B cell (primary cell): ENCODE measurements at places on chromosomes 6 and 20.

- H3K27me3 ChIP-seq = no peaks in the 10 kb centered on the region
- H3K4me1 ChIP-seq = peaks cover 64% of the 10 kb centered on the region
- H3K36me3 ChIP-seq = no peaks in the 10 kb centered on the region
- peak; percentile 29 for DNase-seq
- no peak overlapping the region for H3K4me3 ChIP-seq
These were observed 180.6 kb upstream of the CCN2 start for GRCh38 chr6:132131758-132132157.

DNA sequence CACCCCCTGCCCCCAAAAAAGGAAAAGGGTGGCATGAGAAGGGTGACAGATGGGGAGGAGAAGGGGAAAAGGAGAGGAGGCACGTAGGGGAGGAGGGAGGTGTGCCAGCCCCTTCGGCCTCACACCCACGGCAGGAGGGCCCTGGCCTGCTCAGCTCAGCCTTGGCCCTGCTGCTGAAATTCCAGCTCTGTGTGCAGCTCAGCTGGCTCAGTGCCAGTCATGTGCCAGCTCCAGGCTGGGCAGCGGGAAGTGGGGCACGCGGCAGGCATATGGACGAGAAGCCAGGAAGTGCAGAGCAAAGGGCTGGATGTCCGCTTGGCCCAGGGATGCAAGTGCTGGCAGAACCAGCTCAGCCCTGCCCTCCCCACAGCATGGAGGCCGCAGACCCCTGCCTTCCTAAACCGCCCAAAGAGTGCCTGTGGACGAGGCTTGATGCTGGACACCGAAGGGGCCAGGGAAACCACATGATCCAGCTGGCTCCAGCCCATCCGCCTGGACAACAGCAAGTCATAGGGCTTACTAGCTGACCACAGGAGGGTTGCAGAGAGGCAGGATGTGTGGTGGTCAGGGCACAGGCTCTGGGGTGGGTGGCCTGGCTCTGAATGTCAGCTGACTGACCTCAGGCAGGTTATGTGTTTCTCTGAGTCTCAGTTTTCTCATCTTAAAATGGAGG lies 60.2 kb downstream of the NOL4L start:
- peaks cover 55% of the 10 kb centered on the region for H3K4me1 ChIP-seq
- no peak for DNase-seq
- H3K27me3 ChIP-seq = no peaks in the 10 kb centered on the region
- no peak overlapping the region for H3K4me3 ChIP-seq
- peaks cover 2% of the 10 kb centered on the region for H3K36me3 ChIP-seq

- DNase-seq = no peak
- H3K27ac ChIP-seq = no peak overlapping the region
- no peaks in the 10 kb centered on the region for H3K4me1 ChIP-seq
- H3K4me3 ChIP-seq = no peak overlapping the region
- H3K27me3 ChIP-seq = no peaks in the 10 kb centered on the region
- H3K36me3 ChIP-seq = no peaks in the 10 kb centered on the region
These were observed 255.1 kb upstream of the JAG1 start for GRCh38 chr20:10928841-10929421.

GRCh38 chr6:46795816-46796215 lies 2.6 kb downstream of the MEP1A start:
- H3K27me3 ChIP-seq = no peaks in the 10 kb centered on the region
- no peaks in the 10 kb centered on the region for H3K36me3 ChIP-seq
- no peaks in the 10 kb centered on the region for H3K4me1 ChIP-seq
- no peak overlapping the region for H3K4me3 ChIP-seq

DNA sequence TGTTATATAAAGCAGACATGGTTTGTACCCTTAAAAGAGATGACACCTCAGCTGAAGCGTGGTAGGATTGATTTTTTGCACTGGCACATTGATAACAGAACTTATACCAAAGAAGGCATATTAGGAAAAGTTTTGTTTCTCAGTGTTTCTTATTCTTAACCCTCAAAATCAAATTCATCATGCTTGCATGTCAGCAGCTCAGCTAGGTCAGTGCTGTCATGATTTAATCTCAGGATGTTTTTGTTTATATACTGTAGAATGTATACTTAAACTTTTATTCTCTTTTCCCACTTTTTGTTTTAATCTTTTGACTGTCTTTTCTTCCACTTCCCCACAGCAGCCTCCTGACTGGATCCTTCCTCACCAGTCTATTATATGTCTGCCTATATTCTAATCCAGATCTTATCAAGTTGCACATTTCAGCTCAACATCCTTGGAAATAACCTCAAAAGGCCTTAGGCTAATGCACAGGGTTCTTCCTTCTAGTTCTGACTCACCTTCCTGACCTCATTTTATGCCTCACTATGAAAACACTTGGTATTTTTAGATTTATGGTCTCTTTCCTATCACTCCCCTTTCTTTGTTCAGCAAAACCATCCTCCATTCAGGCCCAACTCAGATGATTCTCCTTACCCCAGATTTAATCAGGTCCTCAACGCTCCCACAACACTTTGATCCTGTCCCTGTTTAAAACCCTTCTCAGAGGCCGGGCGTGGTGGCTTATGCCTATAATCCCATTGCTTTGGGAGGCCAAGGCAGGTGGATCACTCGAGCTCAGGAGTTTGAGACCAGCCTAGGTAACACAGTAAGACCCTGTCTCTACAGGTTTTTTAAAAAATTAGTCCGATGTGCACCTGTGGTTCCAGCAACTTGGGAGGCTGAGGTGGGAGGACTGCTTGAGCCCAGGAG lies 7.2 kb downstream of the HEBP2 start:
- H3K4me1 ChIP-seq = no peaks in the 10 kb centered on the region
- no peak for DNase-seq
- H3K27me3 ChIP-seq = no peaks in the 10 kb centered on the region
- H3K27ac ChIP-seq = no peak overlapping the region

DNA sequence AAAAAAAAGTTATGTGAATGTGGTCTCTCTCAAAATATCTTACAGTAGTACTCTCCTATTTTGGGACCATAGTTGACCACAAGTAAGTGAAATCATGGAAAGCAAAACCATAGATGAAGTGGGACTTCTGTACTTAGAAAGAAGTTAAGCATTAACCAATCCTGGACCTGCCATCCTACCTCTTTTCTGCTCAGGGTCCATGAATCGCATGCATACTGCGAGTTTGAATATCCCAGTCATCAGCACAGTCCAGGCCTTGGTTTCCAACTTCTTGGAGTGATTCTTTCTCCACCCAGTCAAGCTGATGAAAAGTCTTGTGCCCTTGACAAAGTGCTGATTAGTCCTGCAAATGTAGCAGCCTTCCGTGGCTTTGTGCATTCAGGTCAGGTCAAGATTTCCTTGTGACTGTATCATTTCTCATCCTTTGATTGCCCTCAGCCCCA lies 46.0 kb downstream of the RNF217 start:
- no peak for DNase-seq
- no peaks in the 10 kb centered on the region for H3K36me3 ChIP-seq

GRCh38 chr20:45857882-45858216 lies 435 bp downstream of the ZSWIM3 start:
- DNase-seq = no peak
- peak overlapping the region; percentile 89 for H3K4me3 ChIP-seq
- H3K27me3 ChIP-seq = no peaks in the 10 kb centered on the region
- peak overlapping the region; percentile 88 for H3K27ac ChIP-seq
- H3K36me3 ChIP-seq = peaks cover 20% of the 10 kb centered on the region
- H3K4me1 ChIP-seq = peaks cover 18% of the 10 kb centered on the region

- H3K4me1 ChIP-seq = peaks cover 14% of the 10 kb centered on the region
- H3K27me3 ChIP-seq = no peaks in the 10 kb centered on the region
- H3K4me3 ChIP-seq = no peak overlapping the region
- no peak overlapping the region for H3K27ac ChIP-seq
- peaks cover 39% of the 10 kb centered on the region for H3K36me3 ChIP-seq
These were observed 119.1 kb upstream of the SLC2A12 start for GRCh38 chr6:134171517-134171916.

- no peak overlapping the region for H3K27ac ChIP-seq
- H3K4me1 ChIP-seq = no peaks in the 10 kb centered on the region
- H3K27me3 ChIP-seq = no peaks in the 10 kb centered on the region
- no peak for DNase-seq
- no peaks in the 10 kb centered on the region for H3K36me3 ChIP-seq
These were observed 178.9 kb upstream of the ARID1B start for GRCh38 chr6:156598071-156598854.

- DNase-seq = no peak
- no peak overlapping the region for H3K4me3 ChIP-seq
- no peaks in the 10 kb centered on the region for H3K36me3 ChIP-seq
- no peaks in the 10 kb centered on the region for H3K4me1 ChIP-seq
- no peak overlapping the region for H3K27ac ChIP-seq
These were observed 317.9 kb upstream of the MARCKS start for GRCh38 chr6:113539202-113539601.

DNA sequence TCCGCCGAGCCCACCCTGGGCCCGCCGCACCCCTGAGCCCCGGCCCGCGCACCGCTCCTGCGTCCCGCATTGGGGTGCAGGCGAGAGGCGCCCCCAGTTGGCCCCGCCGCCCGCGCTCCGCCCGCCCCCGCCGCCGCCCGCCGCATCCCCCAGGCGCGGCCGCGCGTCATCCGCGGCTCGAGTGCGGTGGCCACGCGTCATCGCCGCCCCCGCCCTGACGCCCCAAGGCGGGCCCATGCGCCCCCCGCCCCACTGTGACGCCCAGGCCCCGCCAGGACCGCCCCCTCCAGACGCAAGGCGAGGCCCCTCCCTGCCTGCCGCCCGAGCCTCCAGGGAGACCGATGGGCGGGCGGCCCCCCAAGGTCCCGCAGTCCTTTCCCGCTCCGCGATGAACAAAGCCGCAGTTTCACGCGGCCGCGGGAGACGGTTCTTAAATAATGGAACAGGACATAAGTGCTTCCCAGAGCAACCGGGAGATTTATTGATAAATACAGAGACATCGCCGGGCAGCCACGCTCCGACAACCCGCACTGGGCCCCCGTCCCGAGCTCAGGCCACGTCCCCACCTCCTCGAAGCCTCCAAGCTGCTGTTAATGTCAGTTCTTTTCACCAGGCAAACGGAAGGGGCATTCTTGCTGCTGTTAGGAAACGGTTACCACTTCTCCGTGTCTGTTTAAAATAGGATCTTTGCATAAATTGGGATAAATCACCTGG lies at the start of gene ANKRD60:
TSS of gene ANKRD60 (minus strand) at position 170 of the 714 bp plus-strand sequence. CDS start at position 170, 0 bp downstream.
- peak within 1 kb of the TSS; percentile 28 for H3K4me3 ChIP-seq
- no peaks in the 10 kb centered on the region for H3K36me3 ChIP-seq
- peaks cover 24% of the 10 kb centered on the region for H3K27me3 ChIP-seq
- peaks cover 13% of the 10 kb centered on the region for H3K4me1 ChIP-seq

GRCh38 chr6:137283940-137284810 lies 65.0 kb upstream of the IFNGR1 start:
- H3K36me3 ChIP-seq = no peaks in the 10 kb centered on the region
- H3K27me3 ChIP-seq = no peaks in the 10 kb centered on the region
- no peak for DNase-seq
- no peak overlapping the region for H3K4me3 ChIP-seq
- H3K4me1 ChIP-seq = peaks cover 30% of the 10 kb centered on the region

DNA sequence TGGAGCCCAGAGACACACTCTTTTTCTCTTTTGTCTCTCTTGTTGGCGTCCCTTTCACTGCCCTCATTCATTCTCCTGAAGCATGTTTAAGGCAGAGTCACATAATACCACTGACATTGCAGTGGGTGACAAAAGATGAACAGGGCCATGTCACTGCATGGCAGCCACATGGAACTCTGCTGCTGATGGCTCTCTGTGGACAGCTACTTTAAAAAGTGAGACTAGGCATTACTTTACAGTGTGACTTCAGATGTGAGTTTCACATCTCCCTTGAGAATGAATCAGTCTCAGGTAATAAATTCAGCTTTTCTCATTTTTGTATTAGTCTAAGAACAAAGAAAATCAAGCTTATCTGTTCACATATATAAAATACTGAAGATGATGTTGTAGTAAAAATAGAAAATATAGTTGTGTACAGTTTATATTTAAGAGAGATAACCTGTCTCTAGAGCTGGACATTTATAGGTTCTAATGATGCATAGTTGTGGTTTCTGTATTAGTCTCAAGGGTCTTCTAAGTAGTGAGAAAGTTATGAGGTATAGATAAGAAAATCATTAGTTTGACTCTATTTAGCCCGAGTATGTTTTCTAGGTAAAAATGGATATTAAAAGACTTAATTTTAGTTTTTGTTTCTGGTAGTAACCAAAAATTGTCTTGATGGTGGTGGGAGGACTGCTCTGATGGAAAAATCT lies 6.1 kb downstream of the MRS2 start:
- peaks cover 13% of the 10 kb centered on the region for H3K36me3 ChIP-seq
- no peak overlapping the region for H3K4me3 ChIP-seq
- no peak overlapping the region for H3K27ac ChIP-seq
- H3K27me3 ChIP-seq = no peaks in the 10 kb centered on the region
- peaks cover 5% of the 10 kb centered on the region for H3K4me1 ChIP-seq
- no peak for DNase-seq

DNA sequence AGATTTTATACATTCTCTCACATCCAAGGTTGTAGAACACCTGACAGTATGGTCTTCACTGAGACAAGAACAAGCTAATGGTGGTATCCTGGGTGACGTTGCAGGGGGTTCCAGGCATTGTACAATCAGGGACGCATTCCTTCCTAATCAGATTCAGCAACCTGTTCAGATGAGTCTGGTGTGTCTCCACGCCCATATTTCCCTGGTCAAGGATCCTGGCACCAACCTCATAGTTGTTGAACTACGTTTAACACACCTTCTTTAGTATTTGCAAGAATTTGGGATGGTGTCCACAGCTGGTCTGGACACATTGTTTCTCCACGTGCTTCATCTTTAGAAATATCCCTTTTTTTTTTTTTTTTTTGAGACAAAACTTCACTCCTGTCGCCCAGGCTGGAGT lies 161.0 kb upstream of the CDYL start:
- no peaks in the 10 kb centered on the region for H3K27me3 ChIP-seq
- H3K27ac ChIP-seq = no peak overlapping the region
- H3K4me1 ChIP-seq = peaks cover 3% of the 10 kb centered on the region
- H3K4me3 ChIP-seq = no peak overlapping the region
- H3K36me3 ChIP-seq = no peaks in the 10 kb centered on the region

- no peak overlapping the region for H3K27ac ChIP-seq
- H3K36me3 ChIP-seq = peaks cover 37% of the 10 kb centered on the region
- no peak overlapping the region for H3K4me3 ChIP-seq
- DNase-seq = no peak
- peaks cover 3% of the 10 kb centered on the region for H3K4me1 ChIP-seq
These were observed 14.4 kb downstream of the CCDC167 start for GRCh38 chr6:37485291-37485702.

- no peaks in the 10 kb centered on the region for H3K36me3 ChIP-seq
- H3K4me3 ChIP-seq = no peak overlapping the region
- DNase-seq = no peak
- no peak overlapping the region for H3K27ac ChIP-seq
- peaks cover 25% of the 10 kb centered on the region for H3K27me3 ChIP-seq
- no peaks in the 10 kb centered on the region for H3K4me1 ChIP-seq
These were observed 14.2 kb downstream of the TFAP2B start for GRCh38 chr6:50832912-50833311.

- H3K4me3 ChIP-seq = no peak overlapping the region
- no peak overlapping the region for H3K27ac ChIP-seq
These were observed 3.2 kb downstream of the GRIK2 start for GRCh38 chr6:101396548-101397173.

GRCh38 chr6:140809694-140810101 lies 1323.0 kb upstream of the GJE1 start:
- H3K27me3 ChIP-seq = no peaks in the 10 kb centered on the region
- no peaks in the 10 kb centered on the region for H3K4me1 ChIP-seq
- H3K27ac ChIP-seq = no peak overlapping the region
- no peak overlapping the region for H3K4me3 ChIP-seq
- no peaks in the 10 kb centered on the region for H3K36me3 ChIP-seq
